A549 treated with ZK216348 at 1 μM for 4 hours (cell line): ENCODE measurements at places on chromosomes 16 and 17. TPM values are rescaled to one million over a fixed set of nuclear protein-coding genes. Genes with fewer than 3 reads are reported as not detected.

The COASY gene
- 86.3 to 131 TPM (median 126 TPM) in 5 replicates for total RNA-seq

The ASGR1 gene
- 0.69 to 2.2 TPM (median 1.1 TPM) in 5 replicates for total RNA-seq

The PRRT2 gene
- 0.27 to 0.52 TPM (median 0.33 TPM) in 5 replicates for total RNA-seq

The CD79B gene
- 0.20 to 0.70 TPM in 2 of 5 replicates, not detected in the others for total RNA-seq

The TMED6 gene
- 0.15 TPM in 1 of 5 replicates, not detected in the others for total RNA-seq

The GEMIN4 gene
- total RNA-seq: 41.9 to 63.7 TPM (median 59.1 TPM) in 5 replicates

The SLC12A4 gene
- total RNA-seq: 18.1 to 35.6 TPM (median 31.6 TPM) in 5 replicates

The SSTR5 gene
- 0.20 to 0.57 TPM (median 0.53 TPM) in 5 replicates for total RNA-seq

The HSPB9 gene
- not detected in 5 replicates for total RNA-seq

The GDPD1 gene
- 0.60 to 1.3 TPM (median 0.92 TPM) in 5 replicates for total RNA-seq

The HOXB2 gene
- 0.48 to 0.84 TPM (median 0.63 TPM) in 5 replicates for total RNA-seq

The RPH3AL gene
- total RNA-seq: 22.5 to 39.4 TPM (median 30.4 TPM) in 5 replicates

The MYH13 gene
- total RNA-seq: not detected in 5 replicates

The AXIN2 gene
- total RNA-seq: 0.69 to 1.5 TPM (median 1.1 TPM) in 5 replicates

The RASL10B gene
- total RNA-seq: 0.12 to 0.15 TPM (median 0.14 TPM) in 4 of 5 replicates, not detected in the other

The RUNDC1 gene
- total RNA-seq: 18.0 to 23.7 TPM (median 21.3 TPM) in 5 replicates

The CCDC144A gene
- total RNA-seq: 0.42 to 2.3 TPM (median 1.5 TPM) in 5 replicates

The TMEM256 gene
- total RNA-seq: 179 to 229 TPM (median 210 TPM) in 5 replicates

The AANAT gene
- total RNA-seq: 0.29 to 0.51 TPM (median 0.37 TPM) in 4 of 5 replicates, not detected in the other

The CAPNS2 gene
- total RNA-seq: not detected in 5 replicates

The GGT6 gene
- not detected in 5 replicates for total RNA-seq

The SAMD14 gene
- 0.37 to 0.61 TPM (median 0.51 TPM) in 5 replicates for total RNA-seq

The TP53TG3B gene
- 0.39 to 0.66 TPM (median 0.54 TPM) in 3 of 5 replicates, not detected in the others for total RNA-seq

The ZNF205 gene
- 8.6 to 16.6 TPM (median 14.1 TPM) in 5 replicates for total RNA-seq

The HAS3 gene
- 31.2 to 54.8 TPM (median 50.9 TPM) in 5 replicates for total RNA-seq

The NACA2 gene
- total RNA-seq: not detected in 5 replicates

The DRC7 gene
- total RNA-seq: 0.19 to 0.48 TPM in 2 of 5 replicates, not detected in the others

The ANKRD13B gene
- total RNA-seq: 16.7 to 31.0 TPM (median 28.8 TPM) in 5 replicates

The CORO1A gene
- total RNA-seq: 2.7 to 5.1 TPM (median 3.0 TPM) in 5 replicates

The TNP2 gene
- total RNA-seq: not detected in 5 replicates

The GPR139 gene
- total RNA-seq: not detected in 5 replicates

The C17orf67 gene
- 1.3 to 2.8 TPM (median 2.4 TPM) in 5 replicates for total RNA-seq

The CDC6 gene
- 49.2 to 61.6 TPM (median 54.6 TPM) in 5 replicates for total RNA-seq

The CLEC3A gene
- not detected in 5 replicates for total RNA-seq

The FBXL16 gene
- total RNA-seq: 3.5 to 8.1 TPM (median 7.5 TPM) in 5 replicates

The TVP23A gene
- 0.06 to 0.21 TPM in 2 of 5 replicates, not detected in the others for total RNA-seq

The TRAPPC2L gene
- total RNA-seq: 92.5 to 149 TPM (median 118 TPM) in 5 replicates

The KRT28 gene
- not detected in 5 replicates for total RNA-seq

The VAT1 gene
- 202 to 253 TPM (median 231 TPM) in 5 replicates for total RNA-seq

The CHST5 gene
- 0.08 TPM in 1 of 5 replicates, not detected in the others for total RNA-seq

The KLHL10 gene
- 0.07 to 0.19 TPM (median 0.14 TPM) in 3 of 5 replicates, not detected in the others for total RNA-seq

The ADGRG3 gene
- 0.37 to 0.57 TPM (median 0.49 TPM) in 5 replicates for total RNA-seq

The ITGB3 gene
- total RNA-seq: 2.7 to 5.7 TPM (median 4.7 TPM) in 5 replicates

The TBC1D3K gene
- not detected in 5 replicates for total RNA-seq

The ASGR2 gene
- total RNA-seq: 0.17 TPM in 1 of 5 replicates, not detected in the others

The TIGD7 gene
- total RNA-seq: 0.76 to 2.0 TPM (median 1.4 TPM) in 5 replicates

The ANTKMT gene
- 25.7 to 66.6 TPM (median 52.1 TPM) in 5 replicates for total RNA-seq

The TBC1D3I gene
- total RNA-seq: 0.20 to 0.46 TPM (median 0.23 TPM) in 5 replicates

The KRT24 gene
- not detected in 5 replicates for total RNA-seq

The ASB16 gene
- total RNA-seq: 0.08 to 0.16 TPM (median 0.15 TPM) in 3 of 5 replicates, not detected in the others

The SPNS3 gene
- total RNA-seq: not detected in 5 replicates

The PIRT gene
- total RNA-seq: not detected in 5 replicates

The ESRP2 gene
- 0.06 to 0.40 TPM (median 0.15 TPM) in 5 replicates for total RNA-seq

The ASIC2 gene
- 1.7 to 3.1 TPM (median 2.0 TPM) in 5 replicates for total RNA-seq

The TPSB2 gene
- total RNA-seq: 0.20 to 0.27 TPM in 2 of 5 replicates, not detected in the others

The KCNAB3 gene
- total RNA-seq: 1.8 to 4.1 TPM (median 2.5 TPM) in 5 replicates
